Fibroblast of skin of left quadriceps (primary cell): ENCODE measurements at places on chromosomes 11 and 22.

DNA sequence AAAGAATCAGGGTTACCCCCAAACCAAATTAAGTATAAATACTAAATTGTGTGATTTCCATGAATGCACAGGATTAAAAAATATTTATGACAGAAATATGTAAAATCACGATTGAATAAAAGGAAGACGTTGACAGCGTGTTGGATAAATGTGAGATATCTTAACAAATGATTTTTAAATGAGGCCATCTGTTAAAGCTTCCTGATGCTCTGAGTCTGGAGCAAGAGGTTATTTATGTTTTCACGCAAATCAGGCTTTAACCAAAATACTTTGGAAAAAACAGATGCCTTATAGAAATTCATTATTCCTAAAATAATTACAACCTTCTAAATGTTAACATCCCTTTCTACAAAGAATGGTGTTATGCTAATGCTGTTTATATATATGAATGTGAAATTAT is 123.3 kb downstream of the PAX6 start:
- DNase-seq, result no peak

DNA sequence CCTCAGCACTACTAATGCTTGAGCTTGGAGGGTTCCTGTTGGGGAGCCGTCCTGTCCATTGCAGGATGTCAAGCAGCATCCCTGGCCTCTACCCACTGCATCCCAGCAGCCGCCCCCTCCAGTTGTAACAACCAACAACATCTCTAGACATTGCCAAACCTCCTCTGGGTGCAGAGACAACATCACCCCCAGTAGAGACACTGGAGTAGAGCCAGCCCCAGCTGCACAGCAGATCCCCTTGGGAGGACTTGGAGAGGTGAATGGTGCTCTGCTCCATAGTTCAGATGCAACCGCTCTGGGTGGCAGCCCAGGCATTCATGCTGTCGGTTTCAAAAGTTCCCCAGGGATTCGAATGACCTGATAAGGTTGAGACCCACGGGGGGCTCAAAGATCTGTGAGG is 259.0 kb downstream of the MN1 start:
- no peak for DNase-seq

DNA sequence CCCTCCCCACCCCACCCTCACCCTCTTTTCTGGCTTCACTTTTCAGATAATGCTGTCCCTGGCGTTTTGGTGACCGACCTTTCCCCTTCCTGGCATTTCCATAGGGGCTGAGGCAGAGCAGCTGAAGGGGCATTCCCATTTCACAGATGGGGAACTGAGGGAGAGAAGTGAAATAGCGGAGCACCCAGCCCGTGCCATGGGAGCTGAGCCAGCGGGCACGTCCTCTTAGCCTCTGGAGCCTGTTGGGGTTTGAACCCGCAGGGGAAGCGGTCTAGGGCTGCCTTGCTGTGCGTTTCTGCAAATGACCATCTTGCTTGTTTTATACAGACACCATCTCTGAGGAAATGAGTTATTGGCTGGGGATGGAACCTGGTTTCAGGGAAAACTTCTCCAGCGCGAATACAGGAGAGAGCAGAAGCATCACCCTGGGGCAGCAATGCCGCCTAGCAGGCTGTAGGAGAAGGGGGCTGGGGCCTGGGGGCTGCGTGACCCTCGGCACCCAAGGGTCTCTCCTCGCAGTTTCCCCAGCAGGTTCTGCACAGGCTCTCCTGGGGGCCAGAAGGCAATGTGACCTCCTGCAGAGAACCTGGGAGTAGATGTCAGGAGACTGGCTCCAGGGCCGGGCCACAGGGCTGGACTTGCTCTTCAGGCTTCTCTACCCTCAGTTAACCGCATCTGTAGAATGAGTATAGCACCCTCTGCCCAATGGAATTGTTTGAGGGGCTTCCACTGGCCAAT is 1.5 kb downstream of the PTPRJ start:
- DNase-seq, result no peak

DNA sequence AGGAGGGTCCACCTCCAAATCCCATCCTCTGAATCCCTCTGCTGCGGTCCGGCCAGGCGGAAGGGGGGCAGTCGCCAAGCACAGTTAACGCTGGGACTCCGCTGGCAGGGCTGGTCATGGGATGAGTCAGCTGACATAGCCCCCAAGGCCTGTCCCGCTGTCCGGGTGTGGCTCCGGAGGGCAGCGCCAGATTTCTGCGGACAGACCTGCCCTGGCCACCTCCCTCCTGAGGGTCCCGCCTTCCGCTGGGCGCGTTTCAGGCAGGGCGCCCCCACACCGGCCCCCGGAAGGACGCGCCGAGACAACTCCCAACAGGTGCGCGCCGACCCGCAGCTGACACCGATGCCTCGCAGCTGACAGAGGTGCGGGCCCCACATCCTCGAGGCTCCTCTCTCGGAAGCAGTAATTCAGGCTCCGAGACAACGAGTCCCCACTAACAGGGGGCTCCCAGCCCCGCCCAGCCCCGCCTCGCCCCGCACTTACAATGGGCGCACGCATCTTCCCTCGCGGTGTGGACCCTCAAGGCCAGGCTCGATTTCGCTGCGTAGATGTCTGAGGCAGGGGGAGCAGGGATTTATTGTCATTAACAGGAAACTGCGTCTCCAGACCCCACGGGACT is 607 bp downstream of the PLAAT3 start:
- no peak for DNase-seq

- DNase-seq, result no peak
These were observed 78.9 kb downstream of the GRIK4 start for GRCh38 chr11:120590472-120590871.

DNA sequence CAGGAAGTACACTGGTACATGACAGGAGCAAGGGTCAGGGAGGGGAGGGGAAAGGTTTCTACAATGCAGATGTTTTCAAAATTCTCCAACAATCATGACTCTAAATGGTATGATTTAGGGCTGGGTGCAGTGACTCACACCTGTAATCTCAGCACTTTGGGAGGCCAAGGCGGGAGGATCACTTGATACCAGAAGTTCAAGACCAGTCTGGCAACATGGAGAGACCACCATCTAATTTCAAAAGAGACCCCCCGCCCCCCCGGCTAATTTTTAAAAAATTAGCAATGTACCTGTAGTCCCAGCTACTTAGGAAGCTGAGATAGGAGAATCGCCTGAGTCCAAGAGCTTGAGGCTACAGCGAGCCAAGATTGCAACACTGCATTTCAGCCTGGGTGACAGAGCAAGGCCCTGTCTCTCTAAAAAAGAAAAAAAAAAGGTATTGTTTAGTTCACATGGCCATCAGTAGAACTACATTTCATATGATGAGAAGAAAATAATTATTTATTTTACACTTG is 15.9 kb upstream of the OLFML1 start:
- DNase-seq, result no peak

- no peak for DNase-seq
These were observed 150.9 kb upstream of the THY1 start for GRCh38 chr11:119573858-119574257.

DNA sequence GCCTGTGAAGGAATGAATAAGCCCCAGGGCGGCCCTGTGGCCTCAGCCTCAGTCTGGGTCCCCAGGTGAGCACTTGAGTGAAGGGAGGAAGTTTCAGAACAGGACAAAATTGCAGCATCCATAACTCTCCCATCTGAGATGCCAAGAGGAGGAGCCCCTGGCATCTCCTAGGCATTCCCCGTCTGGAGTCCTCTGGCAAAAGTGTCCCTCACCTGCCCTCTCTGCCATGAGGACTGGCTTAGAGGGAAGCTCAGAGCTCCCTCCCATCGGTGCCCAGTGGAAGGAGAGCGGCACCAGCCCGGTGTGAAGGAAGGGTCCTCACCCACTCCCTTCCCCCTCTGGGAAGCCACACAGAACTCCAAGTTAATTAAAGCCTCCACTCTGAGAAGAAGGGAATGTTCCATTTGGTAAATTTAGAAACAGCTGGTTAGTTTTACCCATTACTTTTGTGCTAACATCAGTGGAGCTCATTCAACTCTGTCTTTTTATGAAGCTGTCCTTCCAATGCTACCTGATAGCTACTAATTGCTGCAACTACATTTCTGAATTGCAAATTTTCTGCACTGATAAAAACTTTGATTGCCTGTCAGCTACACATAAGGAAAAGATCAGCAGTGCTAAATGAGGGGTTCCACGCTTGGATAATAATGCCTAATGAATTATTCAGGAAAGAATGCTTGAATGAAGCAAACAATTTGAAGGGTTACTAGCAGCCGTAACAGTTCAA is 123.3 kb upstream of the RCN1 start:
- DNase-seq, result no peak

DNA sequence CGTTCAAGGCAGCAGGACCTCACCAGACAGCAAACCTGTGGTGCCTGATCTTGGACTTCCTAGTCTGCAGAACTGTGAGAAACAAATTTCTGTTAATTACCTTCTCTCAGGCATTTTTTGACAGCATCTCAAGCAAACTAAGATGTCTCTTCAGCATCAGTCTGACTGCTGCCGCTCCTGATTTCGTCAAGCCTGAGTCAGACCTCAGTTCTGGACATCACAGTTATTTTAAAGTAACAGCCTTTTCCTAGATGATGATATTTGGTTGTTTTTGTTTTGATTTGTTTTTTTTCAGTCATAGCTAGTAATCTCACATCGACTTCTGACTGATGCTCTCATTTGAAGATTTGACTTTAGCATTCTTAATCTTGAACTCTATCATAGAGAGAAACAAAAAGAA is 71.9 kb downstream of the BLID start:
- no peak for DNase-seq

DNA sequence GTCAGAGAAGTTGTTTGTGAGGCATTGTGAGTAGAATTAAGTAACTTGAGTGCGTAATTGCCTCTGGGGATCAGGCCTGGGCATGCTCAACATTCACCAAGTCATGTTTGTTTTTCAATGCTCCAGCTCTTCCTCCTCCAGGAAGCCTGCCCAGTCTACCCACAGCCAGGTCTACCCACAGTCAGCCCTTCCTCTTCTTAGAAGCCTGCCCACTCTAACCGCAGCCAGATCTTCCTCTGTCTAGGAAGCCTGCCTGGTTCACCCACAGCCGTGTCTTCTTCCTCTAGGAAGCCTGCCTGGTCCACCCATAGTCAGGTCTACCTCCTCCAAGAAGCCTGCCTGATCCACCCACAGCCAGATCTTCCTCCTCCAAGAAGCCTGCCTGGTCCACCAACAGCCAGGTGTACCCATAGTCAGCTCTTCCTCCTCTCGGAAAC is 25.0 kb downstream of the LRP5 start:
- no peak for DNase-seq

DNA sequence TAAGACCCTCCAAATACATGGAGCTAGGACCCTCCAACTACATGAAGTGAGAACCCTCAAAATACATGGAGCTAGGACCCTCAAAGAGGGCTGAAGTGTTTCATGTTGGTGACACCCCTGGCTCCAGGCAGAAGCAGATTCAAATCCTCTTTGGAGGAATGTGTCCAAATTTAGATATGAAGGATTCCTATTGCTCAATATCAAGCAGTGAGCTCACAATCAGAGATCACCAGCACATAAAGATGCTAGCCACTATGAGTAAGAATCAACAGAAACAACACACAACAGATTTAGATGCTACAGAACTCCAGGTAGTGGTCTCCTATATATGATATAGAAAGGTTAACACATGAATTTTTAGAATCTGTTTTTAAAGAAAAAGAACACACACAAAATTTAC is 11.2 kb upstream of the RAB3IL1 start:
- DNase-seq, result no peak

DNA sequence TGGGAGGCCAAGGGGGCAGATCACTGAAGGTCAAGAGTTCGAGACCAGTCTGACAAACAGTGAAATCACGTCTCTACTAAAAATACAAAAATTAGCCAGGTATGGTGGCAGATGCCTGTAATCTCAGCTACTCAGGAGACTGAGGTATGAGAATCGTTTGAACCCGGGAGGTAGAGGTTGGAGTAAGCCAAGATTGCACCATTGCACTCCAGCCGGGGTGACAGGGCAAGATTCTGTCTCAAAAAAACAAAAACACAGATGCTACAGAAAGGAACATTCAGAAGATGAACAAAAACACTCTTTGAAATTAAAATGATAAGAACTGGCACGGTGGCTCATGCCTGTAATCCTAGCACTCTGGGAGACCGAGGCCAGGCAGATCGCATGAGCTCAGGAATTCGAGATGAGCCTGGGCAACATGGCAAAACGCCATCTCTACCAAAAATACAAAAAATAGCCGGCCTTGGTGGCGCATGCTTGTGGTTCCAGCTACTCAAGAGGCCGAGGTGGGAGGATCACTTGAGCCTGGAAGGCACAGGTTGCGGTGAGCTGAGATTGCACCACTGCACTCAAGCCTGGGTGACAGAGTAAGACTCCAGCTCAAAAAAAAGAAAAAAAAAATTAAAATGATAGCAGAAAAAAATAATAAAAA is 8.5 kb downstream of the RAB6A start:
- no peak for DNase-seq

- DNase-seq, result no peak
These were observed 4.0 kb downstream of the YPEL4 start for GRCh38 chr11:57645689-57646085.

GRCh38 chr11:110992481-110992880 is 253.0 kb upstream of the POU2AF2 start:
- DNase-seq, result no peak

- no peak for DNase-seq
These were observed 59.2 kb downstream of the PIK3C2A start for GRCh38 chr11:17148536-17148935.

DNA sequence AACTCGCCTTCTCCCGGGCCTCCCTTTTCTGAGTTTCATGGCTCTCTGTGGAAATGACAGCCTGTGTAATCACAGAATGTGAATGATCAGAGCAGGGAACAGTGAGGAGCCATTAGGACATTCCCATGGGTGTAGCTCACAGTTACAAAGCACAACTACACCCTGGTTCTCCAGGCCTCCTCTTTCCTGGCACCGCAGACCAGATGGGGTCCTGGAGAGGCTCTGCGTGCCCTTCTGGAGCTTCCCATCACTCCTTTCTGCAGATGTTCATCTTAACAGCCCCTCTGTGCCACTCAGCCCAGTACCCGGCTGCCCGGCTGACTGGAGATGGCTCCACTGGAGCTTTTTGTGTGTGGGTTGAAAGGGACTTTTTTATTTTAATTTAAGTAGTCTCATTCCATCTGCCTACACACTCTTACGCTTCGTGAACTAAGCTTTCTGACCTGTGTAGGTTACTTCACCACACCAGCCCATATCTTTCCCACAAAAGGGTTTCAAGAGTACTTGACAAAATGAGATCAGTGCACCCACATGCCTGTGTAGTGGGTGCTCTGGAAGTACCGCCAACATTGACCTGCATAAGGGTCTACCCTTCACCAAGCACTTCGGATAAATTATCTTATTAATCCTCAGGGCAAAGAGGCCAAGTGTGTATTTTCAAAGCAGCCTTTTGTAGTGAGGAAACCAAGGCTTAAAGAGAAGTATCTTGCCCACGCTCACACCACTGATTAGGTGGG is 29.8 kb downstream of the SREBF2 start:
- no peak for DNase-seq

- no peak for DNase-seq
These were observed 673.8 kb downstream of the NELL1 start for GRCh38 chr11:21343204-21343603.

- no peak for DNase-seq
These were observed 676.9 kb downstream of the BRD1 start for GRCh38 chr22:49150801-49151221.

GRCh38 chr22:36285017-36285416 is 32.1 kb downstream of the APOL1 start:
- DNase-seq, result no peak
